Nephron progenitor cell (in vitro differentiated cells): ENCODE measurements at places on chromosomes 12 and 14.

GRCh38 chr12:52798003-52798670 is 2.2 kb upstream of the KRT3 start:
- no peak for DNase-seq

- DNase-seq, result no peak
These were observed 11.1 kb upstream of the MARK3 start for GRCh38 chr14:103374121-103374520.

GRCh38 chr12:49537231-49537751 is 1.5 kb upstream of the KCNH3 start:
- no peak for DNase-seq

GRCh38 chr12:103966736-103967135 is 1.1 kb downstream of the TDG start:
- DNase-seq, result no peak

GRCh38 chr12:59834659-59835474 is 239.0 kb downstream of the SLC16A7 start:
- peak; percentile 2 for DNase-seq

DNA sequence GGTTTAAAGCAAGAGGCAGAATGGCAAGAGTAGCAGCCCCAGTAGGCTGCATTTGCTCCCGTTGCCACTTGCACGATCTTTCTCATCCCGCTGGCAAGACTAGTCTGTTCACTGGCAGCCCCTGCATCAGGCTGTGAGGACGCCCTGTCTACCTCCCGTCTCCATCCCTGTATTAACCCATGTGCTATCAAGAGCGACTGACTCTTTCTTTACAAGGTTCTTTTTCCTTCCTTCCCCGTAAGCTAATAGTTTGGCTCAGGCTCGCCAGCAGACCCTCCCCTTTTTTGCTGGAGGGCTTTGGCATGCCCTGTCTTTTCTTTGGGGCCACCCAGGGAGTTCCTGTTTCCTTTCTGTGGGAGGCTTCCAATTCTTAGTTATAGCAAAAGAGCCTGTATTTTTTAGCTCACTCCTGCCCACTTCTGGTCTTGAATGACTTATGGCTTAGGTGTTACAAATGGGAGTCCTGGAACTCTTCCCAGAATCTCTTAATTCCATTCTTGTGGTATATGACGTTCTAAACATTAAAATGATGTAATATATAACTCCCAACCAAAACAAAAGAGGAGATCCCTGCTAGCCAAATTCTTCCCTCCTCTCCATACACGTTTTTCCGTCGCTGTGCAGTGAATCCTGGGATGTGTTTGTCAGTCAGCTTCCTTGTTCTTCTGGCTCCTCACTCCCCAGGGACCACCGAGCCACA is 149.0 kb downstream of the PRKCH start:
- DNase-seq, result peak; percentile 24

GRCh38 chr12:46266382-46266791 is 2.5 kb downstream of the SLC38A1 start:
- no peak for DNase-seq

DNA sequence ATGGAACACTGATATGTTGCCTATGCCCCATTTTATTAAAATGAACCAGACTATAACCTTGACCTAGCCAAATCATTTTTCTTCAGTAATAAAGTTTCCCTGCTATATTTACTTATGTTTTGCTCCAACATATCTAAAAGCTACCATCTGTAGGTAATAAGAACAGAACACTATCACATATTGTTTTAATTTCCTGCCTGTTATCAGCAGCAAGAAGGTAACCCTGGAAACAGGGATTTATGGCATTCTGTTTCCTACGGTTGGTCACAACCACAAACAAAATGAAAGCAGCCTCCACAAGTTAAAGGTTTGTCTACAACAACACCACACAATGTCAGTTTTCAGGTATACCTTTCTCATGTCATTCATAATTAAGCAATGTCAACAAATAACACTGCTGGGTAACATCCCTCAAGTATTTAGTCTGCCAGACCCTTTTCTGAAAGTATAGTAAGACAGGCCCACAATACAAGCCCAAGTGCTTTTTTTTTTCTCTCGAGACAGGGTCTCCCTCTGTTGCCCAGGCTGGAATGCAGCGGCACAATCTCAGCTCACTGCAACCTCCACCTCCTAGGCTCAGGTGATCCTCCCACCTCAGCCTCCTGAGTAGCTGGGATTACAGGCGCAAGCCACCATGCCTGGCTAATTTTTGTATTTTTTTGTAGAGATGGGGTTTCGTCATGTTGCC is 25.5 kb downstream of the GCH1 start:
- no peak for DNase-seq

DNA sequence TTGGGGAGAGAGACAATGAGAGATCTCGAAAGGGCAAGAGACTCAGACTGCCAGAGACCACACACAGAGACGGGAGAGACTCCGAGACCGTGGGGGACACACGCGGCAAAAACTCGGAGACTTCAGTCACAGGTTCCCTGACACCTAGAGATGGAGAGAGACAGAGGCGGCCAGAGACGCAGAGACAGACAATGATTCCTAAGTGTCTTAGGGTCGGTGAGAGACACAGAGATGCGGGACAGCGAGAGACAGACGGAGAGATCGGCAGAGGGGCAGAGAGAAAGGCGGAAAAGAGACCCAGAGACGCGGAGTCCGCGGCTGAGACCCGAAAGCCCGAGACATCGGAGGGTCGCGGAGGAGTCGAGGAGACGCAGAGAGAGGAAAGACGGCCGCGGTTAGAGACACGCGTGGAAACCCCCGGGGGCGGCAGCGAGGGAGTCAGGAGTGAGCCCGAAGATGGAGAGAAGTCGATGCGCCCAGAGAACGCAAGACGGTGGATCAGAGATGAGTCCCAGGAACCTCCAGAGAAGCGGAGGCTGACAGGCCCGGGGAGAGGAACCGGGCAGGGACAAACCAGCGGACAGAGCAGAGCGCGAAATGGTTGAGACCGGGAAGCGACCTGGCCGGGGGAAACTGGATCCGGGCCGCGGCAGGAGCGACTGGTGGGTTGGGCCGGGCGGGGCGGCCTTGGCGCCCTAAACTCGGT is 7.8 kb downstream of the LHX5 start:
- DNase-seq, result no peak

DNA sequence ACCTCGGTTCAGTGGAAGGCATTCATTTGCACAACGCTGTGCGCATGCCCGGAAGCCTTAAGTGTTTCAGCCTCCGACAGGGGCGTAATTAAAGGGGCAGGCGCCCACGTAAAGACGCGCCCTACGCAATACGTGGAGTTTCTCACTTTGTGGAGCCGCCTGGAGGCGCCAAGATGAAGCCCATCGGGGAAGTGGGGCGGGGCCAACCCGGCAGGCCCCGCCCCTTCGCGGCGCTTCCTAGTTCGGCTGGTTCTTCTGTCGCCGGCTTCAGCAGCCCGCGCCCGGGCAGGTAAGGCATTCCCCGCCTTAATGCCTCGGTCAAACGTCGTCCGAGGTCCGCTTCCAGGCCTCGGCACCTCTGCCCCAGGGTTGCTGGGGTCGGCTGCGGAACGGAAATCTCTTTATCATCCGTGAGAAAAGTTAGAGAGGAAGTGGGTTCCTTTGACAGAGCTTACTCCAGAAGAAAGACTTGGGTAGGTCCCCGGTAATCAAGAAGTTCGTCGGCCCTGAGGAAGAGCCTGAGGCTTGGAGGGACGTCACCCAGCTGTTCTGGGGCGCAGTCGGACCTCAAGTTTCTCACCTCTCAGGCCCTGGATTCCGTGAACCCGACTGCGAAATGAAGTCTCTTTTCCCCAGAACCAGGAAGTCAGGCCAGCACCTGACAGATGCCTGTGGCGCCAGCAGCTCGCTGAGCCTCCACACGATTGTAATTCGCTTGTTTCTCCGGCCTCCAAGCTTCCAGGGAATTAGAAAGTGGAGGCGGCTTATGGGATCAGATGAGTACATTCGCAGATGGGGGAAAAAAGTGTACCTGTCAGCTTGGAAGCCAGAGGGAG is at the start of the genes IRAK4 and PUS7L:
Gene IRAK4 (plus strand): TSS at position 224 of the 836 bp plus-strand sequence. CDS start 9,161 bp downstream, outside the sequence.
Gene PUS7L (minus strand): TSS at position 63 of the 836 bp plus-strand sequence. CDS start 3,545 bp downstream, outside the sequence.
- peak; percentile 79 for DNase-seq

DNA sequence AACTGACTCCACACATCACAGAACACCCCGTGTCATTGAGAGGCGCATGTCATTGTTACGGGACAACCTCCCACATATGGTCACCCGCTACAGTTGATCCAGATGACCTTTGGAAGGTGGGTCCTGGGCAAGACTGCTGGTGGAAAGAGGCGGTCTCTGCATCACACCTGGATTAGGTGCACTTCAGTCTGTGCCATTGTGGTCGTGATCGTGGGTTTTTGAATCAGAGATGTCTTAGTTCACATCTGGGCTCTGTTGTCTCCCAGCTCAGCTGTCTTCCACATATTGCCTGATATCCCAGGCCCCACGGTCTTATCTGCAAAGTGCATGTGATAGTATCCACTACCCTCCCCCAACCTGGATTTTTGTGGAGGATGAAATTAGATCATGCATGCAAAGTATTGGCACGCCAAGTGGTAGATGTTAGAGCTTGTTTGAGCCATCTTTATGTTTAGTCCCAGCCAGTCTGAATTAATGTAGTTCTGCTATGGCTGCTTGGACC is 208.7 kb upstream of the FOXN3 start:
- DNase-seq, result no peak

DNA sequence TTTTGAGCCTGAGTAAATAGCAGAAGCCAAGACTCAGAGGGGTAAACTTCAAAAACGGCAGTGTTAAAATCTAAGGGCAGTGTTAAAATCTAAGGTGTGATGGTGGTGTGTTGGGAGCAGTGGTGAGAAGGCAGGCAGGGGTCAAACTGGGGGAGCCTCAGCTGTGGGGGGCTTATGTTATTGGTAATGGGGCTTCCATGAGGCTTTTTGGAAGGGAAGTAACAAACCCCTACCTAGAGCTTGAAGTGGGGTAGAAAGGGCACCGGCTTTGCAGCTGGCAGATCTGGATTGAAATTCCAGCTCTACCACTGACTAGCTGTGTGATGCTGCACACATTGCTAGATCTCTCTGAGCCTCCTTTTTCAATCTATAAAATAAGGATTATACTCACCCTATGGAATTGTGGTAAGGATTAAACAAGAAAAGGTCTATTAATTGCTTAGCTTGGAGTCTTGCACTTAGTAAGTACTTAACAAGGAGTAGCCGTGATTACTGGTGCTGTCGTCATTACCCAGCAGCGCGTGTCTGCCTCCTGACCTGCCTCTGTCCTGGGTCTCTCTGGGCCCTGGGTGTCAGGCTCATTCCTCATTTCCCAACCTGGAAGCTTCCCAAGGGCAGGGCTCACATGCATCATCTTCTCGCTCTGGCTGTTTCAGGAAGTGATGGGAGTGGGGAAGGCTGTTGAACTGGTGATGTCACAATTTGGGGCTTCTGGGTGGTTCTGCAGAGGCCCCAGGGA is 18.5 kb upstream of the KRT80 start:
- no peak for DNase-seq

GRCh38 chr14:33709711-33710110 is 241.2 kb downstream of the EGLN3 start:
- DNase-seq, result no peak

- no peak for DNase-seq
These were observed 161.1 kb upstream of the EGLN3 start for GRCh38 chr14:34111953-34112352.

- DNase-seq, result no peak
These were observed 1.1 kb downstream of the CLMN start for GRCh38 chr14:95318399-95319311.

GRCh38 chr12:107446476-107446875 is 239.1 kb upstream of the PWP1 start:
- no peak for DNase-seq

GRCh38 chr14:55957950-55958349 is 160.3 kb upstream of the PELI2 start:
- DNase-seq, result peak; percentile 5

GRCh38 chr12:2845280-2845679 is 10.4 kb upstream of the NRIP2 start:
- peak; percentile 51 for DNase-seq

DNA sequence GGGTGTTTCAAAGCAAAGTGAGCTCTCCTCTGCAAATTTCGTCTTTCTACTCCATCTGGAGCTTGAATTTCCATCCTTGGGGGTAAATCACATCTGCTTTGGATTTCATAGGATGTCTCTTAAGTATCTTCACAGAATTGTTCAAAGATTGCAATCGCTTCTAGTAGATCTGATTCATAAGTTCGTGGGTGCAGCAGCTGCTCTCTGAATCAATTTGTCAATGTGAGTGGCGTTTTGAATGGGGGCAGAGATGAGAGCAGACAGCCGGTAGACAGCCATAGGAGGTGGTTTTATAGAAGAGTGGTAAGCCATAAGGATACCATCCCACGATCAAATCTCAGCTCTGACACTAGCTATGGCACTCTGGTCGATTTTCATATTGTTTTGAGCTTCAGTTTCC is 146.0 kb upstream of the RPH3A start:
- no peak for DNase-seq
